ENCODE measurements at places on chromosomes 5 and 9. TPM values are rescaled to one million over a fixed set of nuclear protein-coding genes. Genes with fewer than 3 reads are reported as not detected.

The TLR4 gene
- not detected for total RNA-seq

The FNIP1 gene
- total RNA-seq = 18.1 TPM

The CTNND2 gene
- total RNA-seq = not detected

The SCGB3A2 gene
- total RNA-seq = not detected

The SLC46A2 gene
- not detected for total RNA-seq

The BASP1 gene
- 0.64 TPM for total RNA-seq

The FLT4 gene
- total RNA-seq = 1.7 TPM

The FBP1 gene
- not detected for total RNA-seq
